ENCODE measurements at places on chromosomes 11 and 22. TPM values are rescaled to one million over a fixed set of nuclear protein-coding genes. Genes with fewer than 3 reads are reported as not detected.

SCO2 gene
- polyA plus RNA-seq: 14.8 TPM

BSX gene
- polyA plus RNA-seq: not detected

OR5AN1 gene
- not detected for polyA plus RNA-seq

FGF3 gene
- not detected for polyA plus RNA-seq

PAX6 gene
- not detected for polyA plus RNA-seq

MPEG1 gene
- 13.2 TPM for polyA plus RNA-seq

IRF7 gene
- 62.4 TPM for polyA plus RNA-seq

NXPE1 gene
- polyA plus RNA-seq: not detected

TSPAN18 gene
- polyA plus RNA-seq: 0.93 TPM

KCNJ1 gene
- polyA plus RNA-seq: not detected

TOLLIP gene
- 42.2 TPM for polyA plus RNA-seq

LRRC74B gene
- polyA plus RNA-seq: not detected

KMT2A gene
- polyA plus RNA-seq: 22.5 TPM

HPX gene
- not detected for polyA plus RNA-seq

TBX10 gene
- not detected for polyA plus RNA-seq

RIMBP3C gene
- polyA plus RNA-seq: 0.16 TPM

NFAM1 gene
- 0.30 TPM for polyA plus RNA-seq

GAL3ST3 gene
- not detected for polyA plus RNA-seq

PHF5A gene
- polyA plus RNA-seq: 31.0 TPM

UBQLNL gene
- polyA plus RNA-seq: not detected

KRTAP5-11 gene
- not detected for polyA plus RNA-seq

ANO1 gene
- polyA plus RNA-seq: not detected

CRYBA4 gene
- 0.95 TPM for polyA plus RNA-seq

ADAMTS8 gene
- polyA plus RNA-seq: 0.18 TPM

OR51I1 gene
- not detected for polyA plus RNA-seq

Data from immature natural killer cell (primary cell).